Activated CD4-positive, alpha-beta memory T cell treated with anti-CD3 and anti-CD28 coated beads, Interleukin-2, amount 10 ng/mL, durations not matched to agents 7 days and 5 days (primary cell): ENCODE measurements at places on chromosomes 3 and 15. TPM values are rescaled to one million over a fixed set of nuclear protein-coding genes. Genes with fewer than 3 reads are reported as not detected.

Gene TM4SF4
- total RNA-seq: not detected

GRCh38 chr3:12705981-12706380, 42.1 kb upstream of the RAF1 start:
- DNase-seq: no peak

Gene HYAL1
- total RNA-seq: 0.35 TPM

- no peak for DNase-seq
Observed at GRCh38 chr3:26484140-26484539, 138.4 kb upstream of the LRRC3B start.

DNA sequence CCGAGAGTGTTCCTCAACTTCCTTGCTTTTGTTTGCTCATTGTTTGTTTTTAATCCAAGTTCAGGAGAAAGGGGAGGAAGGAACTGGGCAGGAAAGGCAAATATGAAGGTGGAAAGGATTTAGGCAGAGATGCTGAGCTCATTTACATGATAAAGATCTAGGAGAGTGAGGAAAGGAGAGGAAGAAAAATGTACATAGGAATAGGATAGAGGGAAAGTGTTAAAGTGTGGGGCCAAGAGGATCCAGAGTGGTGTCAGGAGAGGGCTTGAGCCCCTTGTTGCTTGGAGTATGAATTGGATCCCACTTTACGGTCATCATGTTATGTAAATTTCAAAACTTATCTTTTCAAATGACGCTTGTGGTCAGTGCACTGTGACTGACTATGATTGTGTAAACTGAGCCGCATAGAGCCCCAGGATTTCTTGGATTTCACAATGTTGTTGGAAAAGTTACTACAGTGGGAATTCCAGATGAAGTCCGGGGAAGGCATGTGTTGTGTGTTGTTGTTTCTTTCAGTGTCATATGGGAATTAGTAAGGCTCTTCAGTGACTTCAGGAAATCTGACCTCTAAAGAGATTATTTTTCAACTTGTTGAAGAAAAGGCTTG, 15.0 kb upstream of the PLD1 start:
- no peak for DNase-seq
